ENCODE measurements at places on chromosomes 6 and 20. TPM values are rescaled to one million over a fixed set of nuclear protein-coding genes. Genes with fewer than 3 reads are reported as not detected.

The TBC1D32 gene
- 0.74 TPM for total RNA-seq

The OXT gene
- total RNA-seq: not detected

The PPIL4 gene
- 12.6 TPM for total RNA-seq

The SMAP1 gene
- 17.9 TPM for total RNA-seq

The CFAP61 gene
- total RNA-seq: 0.35 TPM

The FRS3 gene
- 2.3 TPM for total RNA-seq

The CST4 gene
- not detected for total RNA-seq

The EDN1 gene
- total RNA-seq: 37.5 TPM

The ARMH2 gene
- not detected for total RNA-seq

The RFX6 gene
- total RNA-seq: not detected

The HCRTR2 gene
- total RNA-seq: not detected

Data from A549 treated with AZD2906 at 1 μM for 4 hours (cell line).